Upper lobe of right lung (tissue), 1 donor: ENCODE measurements at places on chromosomes 4 and X.

DNA sequence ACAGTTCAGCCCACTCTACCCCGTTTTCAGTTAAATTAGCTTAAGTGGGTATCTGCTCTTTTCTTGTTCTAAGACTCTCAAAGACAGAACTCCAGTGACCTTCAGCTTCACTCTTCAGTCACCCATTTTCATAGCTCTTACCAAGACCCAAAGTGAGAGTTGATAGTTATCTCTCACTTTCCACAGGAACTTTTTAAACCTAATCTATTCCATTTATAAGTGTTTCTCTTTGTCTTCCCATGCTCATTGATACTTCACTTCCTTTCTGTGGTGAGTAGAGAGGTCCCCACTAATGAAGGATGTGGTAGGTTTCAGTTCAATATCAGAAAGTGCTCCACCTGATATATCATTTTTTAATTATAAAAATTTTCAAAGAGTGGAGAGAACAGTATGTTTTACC lies 33.4 kb downstream of the COX18 start:
- no peaks in the 10 kb centered on the region for H3K36me3 ChIP-seq
- no peaks in the 10 kb centered on the region for H3K4me1 ChIP-seq

DNA sequence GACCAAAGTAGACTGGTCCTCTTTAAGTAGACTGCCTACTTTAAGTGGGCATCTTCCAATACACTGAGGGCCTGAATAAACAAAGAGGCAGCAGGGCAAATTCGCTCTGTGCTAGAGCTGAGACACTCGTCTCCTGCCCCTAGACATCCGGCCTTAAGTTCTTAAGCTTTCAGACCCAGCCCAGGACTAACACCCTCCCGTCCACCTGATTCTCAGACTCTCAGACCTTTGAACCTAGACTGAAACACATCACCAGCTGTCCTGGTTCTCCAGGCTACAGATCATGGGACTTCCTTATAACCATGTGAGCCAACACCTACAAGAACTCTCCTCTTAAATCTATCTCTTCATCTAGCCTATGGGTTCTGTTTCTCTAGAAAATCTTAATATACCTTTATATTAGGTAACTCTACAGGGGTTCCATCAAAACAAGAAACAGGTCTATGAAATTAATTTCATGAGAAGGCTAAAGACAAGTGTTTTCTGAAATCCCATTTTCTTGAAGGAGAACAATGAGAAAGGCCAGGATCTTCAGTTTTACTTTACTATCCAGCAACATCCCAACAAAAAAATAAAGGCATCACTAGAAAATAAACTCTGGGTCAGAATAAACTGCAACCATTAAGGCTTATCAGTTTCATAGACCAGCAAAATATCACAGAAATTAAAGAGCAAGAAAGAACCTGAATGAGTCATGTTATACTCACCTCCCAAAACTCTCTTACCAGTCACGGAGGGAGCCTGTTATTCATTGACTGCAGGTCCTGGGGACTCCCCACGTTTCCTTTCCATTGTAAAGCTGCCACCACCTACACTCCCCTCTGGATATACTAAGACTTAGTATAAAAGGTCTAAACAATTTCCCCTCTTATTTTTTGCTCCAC lies 14.8 kb downstream of the ADGRA3 start:
- H3K36me3 ChIP-seq, result no peaks in the 10 kb centered on the region
- DNase-seq, result no peak
- peak overlapping the region; percentile 63 for H3K27ac ChIP-seq
- H3K4me3 ChIP-seq, result no peak overlapping the region
- H3K27me3 ChIP-seq, result no peaks in the 10 kb centered on the region

- H3K4me3 ChIP-seq, result no peak overlapping the region
- H3K36me3 ChIP-seq, result no peaks in the 10 kb centered on the region
- no peak for DNase-seq
- no peak overlapping the region for H3K27ac ChIP-seq
- no peaks in the 10 kb centered on the region for H3K27me3 ChIP-seq
- no peaks in the 10 kb centered on the region for H3K4me1 ChIP-seq
Measured at GRCh38 chr4:63851496-63851895, 557.8 kb downstream of the TECRL start.

- no peaks in the 10 kb centered on the region for H3K4me1 ChIP-seq
- no peak overlapping the region for H3K4me3 ChIP-seq
- no peaks in the 10 kb centered on the region for H3K36me3 ChIP-seq
- H3K27me3 ChIP-seq, result no peaks in the 10 kb centered on the region
- no peak for DNase-seq
- no peak overlapping the region for H3K27ac ChIP-seq
Measured at GRCh38 chr4:104352211-104352610, 142.5 kb downstream of the CXXC4 start.

- H3K4me3 ChIP-seq, result no peak overlapping the region
- H3K36me3 ChIP-seq, result no peaks in the 10 kb centered on the region
- no peak overlapping the region for H3K27ac ChIP-seq
- no peak for DNase-seq
- H3K4me1 ChIP-seq, result no peaks in the 10 kb centered on the region
- no peaks in the 10 kb centered on the region for H3K27me3 ChIP-seq
Measured at GRCh38 chrX:2888309-2888708, 40.8 kb downstream of the ARSD start.

DNA sequence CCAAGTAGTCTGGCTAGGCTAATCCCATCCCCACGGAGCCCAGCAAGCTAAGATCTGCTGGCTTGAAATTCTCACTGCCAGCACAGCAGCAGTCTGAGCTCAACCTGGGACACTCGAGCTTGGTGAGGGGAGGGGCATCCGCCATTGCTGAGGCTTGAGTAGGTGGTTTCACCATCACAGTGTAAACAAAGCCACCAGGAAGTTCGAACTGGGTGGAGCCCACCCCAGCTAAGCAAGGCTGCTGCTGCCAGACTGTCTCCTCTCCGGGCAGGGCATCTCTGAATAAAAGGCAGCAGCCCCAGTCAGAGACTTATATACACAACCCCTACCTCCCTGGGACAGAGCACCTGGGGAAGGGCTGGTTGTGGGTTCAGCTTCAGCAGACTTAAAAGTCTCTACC lies 639.6 kb downstream of the IQCM start:
- peak; percentile 84 for DNase-seq
- no peaks in the 10 kb centered on the region for H3K27me3 ChIP-seq
- H3K36me3 ChIP-seq, result no peaks in the 10 kb centered on the region
- H3K4me3 ChIP-seq, result no peak overlapping the region

DNA sequence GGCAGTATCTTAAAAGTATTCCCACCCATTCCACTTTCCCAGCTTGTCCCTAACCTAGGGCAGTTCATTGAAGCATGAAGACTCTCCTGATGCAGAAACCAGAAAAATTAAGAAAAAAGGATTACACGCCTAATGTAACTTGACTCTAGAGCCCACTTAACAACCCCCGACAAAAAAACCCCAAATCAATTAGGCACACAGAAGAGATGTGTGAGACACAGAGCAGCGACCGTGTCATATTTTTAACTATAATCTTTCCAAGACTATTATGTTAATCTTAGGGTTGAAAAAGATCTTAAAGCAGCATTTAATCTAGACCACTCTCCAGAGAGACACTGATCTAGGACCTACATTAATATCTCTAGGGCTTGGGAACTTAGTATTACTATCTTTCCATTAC lies 1.3 kb downstream of the YTHDC1 start:
- H3K27ac ChIP-seq, result peak overlapping the region; percentile 99
- no peak for DNase-seq
- H3K36me3 ChIP-seq, result no peaks in the 10 kb centered on the region
- H3K27me3 ChIP-seq, result no peaks in the 10 kb centered on the region
- H3K4me3 ChIP-seq, result peak overlapping the region; percentile 92
- H3K4me1 ChIP-seq, result peaks cover 43% of the 10 kb centered on the region

GRCh38 chr4:126708716-126709115 lies 924.0 kb upstream of the INTU start:
- no peak overlapping the region for H3K4me3 ChIP-seq
- no peaks in the 10 kb centered on the region for H3K4me1 ChIP-seq
- H3K27me3 ChIP-seq, result no peaks in the 10 kb centered on the region
- no peak overlapping the region for H3K27ac ChIP-seq
- no peaks in the 10 kb centered on the region for H3K36me3 ChIP-seq

GRCh38 chr4:83334425-83335241 lies at the start of gene HPSE:
TSS of gene HPSE (minus strand) at chr4:83334848. CDS start at chr4:83334782, 66 bp downstream.
- H3K4me3 ChIP-seq, result peak within 1 kb of the TSS; percentile 48
- peaks cover 5% of the 10 kb centered on the region for H3K4me1 ChIP-seq
- no peaks in the 10 kb centered on the region for H3K27me3 ChIP-seq
- DNase-seq, result peak; percentile 95
- H3K36me3 ChIP-seq, result no peaks in the 10 kb centered on the region
- H3K27ac ChIP-seq, result no peak within 1 kb of the TSS

DNA sequence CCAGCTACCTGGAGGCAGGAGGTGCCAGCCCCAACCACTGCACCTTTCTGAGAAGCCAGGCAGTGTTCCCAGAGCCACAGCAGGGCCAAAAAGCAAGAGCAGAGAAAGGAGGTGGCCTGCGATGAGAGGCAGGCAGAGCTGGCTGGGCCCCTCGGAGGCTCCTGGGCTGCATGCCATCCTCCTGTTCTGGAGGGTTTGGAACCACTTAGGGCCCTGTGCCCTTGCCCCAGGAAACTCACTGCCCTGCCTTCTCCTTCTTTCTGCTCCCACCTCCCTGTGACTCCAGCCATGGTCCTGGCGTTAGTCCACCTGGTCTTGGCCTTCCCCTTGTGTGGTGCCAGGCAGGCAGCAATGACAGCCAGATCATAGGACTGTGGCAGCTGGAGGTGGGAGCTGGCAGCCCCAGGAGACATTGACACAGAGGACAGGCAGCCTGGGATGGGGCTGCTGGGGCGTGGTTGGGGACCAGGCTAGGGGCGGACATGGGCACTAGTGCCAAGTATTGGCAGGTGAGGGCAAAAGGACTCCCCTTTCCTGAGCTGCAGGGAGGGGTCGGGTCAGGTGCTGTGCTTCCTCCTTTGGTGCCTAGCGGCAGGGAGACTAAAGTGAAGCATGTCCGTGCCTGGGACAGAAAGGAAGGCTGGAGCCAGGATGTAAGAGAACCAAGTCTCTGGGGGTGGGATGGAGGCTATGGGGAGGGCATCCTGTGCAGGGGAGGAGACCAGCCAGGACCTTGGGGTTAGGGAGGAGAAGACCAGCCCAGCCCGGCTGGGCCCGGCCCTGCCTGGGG lies 1.4 kb downstream of the APLN start:
- no peak overlapping the region for H3K4me3 ChIP-seq
- no peak for DNase-seq
- no peaks in the 10 kb centered on the region for H3K36me3 ChIP-seq
- H3K27ac ChIP-seq, result no peak overlapping the region
- no peaks in the 10 kb centered on the region for H3K4me1 ChIP-seq

- H3K27ac ChIP-seq, result no peak overlapping the region
- no peaks in the 10 kb centered on the region for H3K27me3 ChIP-seq
- DNase-seq, result no peak
Measured at GRCh38 chrX:122790376-122791095, 393.5 kb upstream of the GRIA3 start.

- no peaks in the 10 kb centered on the region for H3K36me3 ChIP-seq
- no peaks in the 10 kb centered on the region for H3K4me1 ChIP-seq
- no peak for DNase-seq
- H3K4me3 ChIP-seq, result no peak overlapping the region
Measured at GRCh38 chr4:52956691-52957090, 94.6 kb downstream of the RASL11B start.

DNA sequence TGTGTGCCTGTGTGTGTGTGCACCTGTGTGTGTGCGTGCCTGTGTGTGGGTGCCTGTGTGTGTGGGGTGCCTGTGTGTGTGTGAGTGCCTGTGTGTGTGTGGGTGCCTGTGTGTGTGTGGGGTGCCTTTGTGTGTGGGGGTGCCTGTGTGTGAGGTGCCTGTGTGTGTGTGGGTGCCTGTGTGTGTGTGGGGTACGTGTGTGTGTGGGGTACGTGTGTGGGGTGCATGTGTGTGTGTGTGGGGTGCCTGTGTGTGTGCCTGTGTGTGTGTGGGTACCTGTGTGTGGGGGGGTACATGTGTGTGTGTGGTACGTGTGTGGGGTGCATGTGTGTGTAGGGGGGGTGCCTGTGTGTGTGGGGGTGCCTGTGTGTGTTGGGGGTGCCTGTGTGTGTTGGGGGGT lies 73.4 kb upstream of the HGFAC start:
- H3K4me1 ChIP-seq, result peaks cover 37% of the 10 kb centered on the region
- H3K27ac ChIP-seq, result no peak overlapping the region
- no peak for DNase-seq

- no peaks in the 10 kb centered on the region for H3K36me3 ChIP-seq
- no peaks in the 10 kb centered on the region for H3K4me1 ChIP-seq
- DNase-seq, result no peak
- no peak overlapping the region for H3K27ac ChIP-seq
Measured at GRCh38 chrX:136491832-136492231, 4.1 kb downstream of the BRS3 start.

- no peak overlapping the region for H3K4me3 ChIP-seq
- DNase-seq, result no peak
- no peak overlapping the region for H3K27ac ChIP-seq
- H3K36me3 ChIP-seq, result no peaks in the 10 kb centered on the region
Measured at GRCh38 chr4:7393601-7394575, 40.8 kb downstream of the PSAPL1 start.

DNA sequence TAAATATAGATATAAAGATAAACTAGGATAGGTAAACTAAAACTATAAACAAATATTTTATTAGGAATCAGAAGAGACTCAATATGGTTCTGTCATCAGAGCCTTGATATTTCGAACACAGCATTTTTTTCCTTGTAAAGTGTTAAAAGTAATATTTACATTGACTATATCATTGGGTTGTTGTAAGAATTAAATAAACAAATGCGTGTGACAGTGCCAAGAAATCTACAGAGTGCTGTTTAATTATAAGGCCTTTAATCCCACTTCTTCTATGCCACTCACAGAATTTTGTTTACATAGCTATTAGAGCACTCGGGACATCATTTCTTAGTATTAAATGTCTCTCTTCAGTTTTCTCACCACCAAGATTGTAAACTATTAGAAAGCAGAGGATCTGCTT lies 807.4 kb downstream of the FSTL5 start:
- no peak overlapping the region for H3K4me3 ChIP-seq
- H3K27me3 ChIP-seq, result no peaks in the 10 kb centered on the region
- no peak for DNase-seq
- H3K27ac ChIP-seq, result no peak overlapping the region

DNA sequence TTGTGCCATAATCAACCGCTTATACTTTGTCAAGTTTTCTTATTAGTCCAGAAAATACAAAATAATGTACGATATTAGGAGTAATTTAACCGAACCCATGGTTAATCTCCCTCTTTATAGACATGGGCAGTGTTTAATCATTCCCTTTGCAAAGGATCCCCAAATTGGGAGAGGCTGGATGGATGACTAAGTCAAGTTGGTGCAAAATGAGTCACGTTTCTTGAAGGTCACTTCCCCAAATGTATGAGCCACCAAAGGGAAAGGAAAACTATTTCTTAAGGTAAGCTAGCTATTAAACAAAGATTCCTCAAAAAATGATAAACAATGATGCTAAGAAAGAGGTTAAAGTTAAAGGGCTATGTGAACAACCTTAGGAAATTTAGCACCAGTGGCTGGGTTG lies 17.5 kb downstream of the MAML3 start:
- no peaks in the 10 kb centered on the region for H3K36me3 ChIP-seq
- DNase-seq, result no peak
- H3K4me3 ChIP-seq, result no peak overlapping the region
- H3K27ac ChIP-seq, result no peak overlapping the region
- no peaks in the 10 kb centered on the region for H3K27me3 ChIP-seq
- H3K4me1 ChIP-seq, result peaks cover 21% of the 10 kb centered on the region

- H3K4me3 ChIP-seq, result no peak overlapping the region
- H3K36me3 ChIP-seq, result no peaks in the 10 kb centered on the region
- no peaks in the 10 kb centered on the region for H3K27me3 ChIP-seq
- H3K27ac ChIP-seq, result no peak overlapping the region
- no peaks in the 10 kb centered on the region for H3K4me1 ChIP-seq
Measured at GRCh38 chr4:8123389-8123788, 35.2 kb downstream of the ABLIM2 start.
